ENCODE measurements at places on chromosomes 13 and 19. TPM values are rescaled to one million over a fixed set of nuclear protein-coding genes. Genes with fewer than 3 reads are reported as not detected.

IGFL2 gene
- total RNA-seq = 0.55 TPM

NCAN gene
- not detected for total RNA-seq

DNA sequence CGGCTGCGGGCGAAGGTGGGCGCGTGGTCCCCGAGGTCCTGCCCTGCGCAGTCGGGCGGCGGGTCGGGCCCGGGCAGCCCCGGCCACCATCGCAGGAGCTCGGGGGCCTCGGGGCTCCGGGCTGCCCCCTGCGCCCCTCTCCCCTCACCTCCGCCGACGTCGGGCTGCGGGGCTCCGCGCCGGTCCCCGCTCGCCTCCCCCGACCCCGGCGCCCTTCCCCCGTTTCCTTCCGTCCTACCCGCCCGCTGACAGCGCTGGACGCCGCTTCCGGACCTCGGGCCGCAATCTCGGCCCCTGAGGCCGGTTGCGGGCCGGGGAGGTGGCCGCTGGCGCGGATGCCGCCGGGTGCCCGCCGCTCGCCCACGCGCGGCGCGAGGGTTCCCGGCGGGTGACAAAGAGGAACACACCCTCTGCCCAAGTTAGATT lies 720 bp downstream of the FARP1 start:
- no peak for DNase-seq

DNA sequence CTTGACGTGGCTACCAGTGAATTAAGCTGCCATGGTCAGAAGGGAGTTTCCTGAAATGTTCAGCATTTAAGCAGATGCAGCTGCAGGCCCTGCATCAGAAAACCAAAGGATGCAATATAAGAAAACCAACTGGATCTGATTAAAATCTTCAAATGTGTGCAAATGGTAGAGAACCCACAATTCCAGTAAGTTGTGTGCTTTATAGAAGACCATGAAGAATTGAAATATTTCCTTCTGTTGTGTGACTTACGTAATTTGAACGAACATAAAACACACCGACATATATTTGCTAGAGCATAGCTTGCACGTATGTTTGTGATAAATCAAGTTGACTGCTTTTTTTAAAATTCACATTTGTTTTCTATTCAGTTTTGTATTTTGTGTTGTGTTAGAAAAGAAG lies 191.4 kb downstream of the COL4A1 start:
- DNase-seq = no peak

- DNase-seq = no peak
These were observed 3.3 kb downstream of the WDR87 start for GRCh38 chr19:37903096-37903495.

Measured in chondrocyte (in vitro differentiated cells).